ENCODE measurements at places on chromosomes 11 and 22.

DNA sequence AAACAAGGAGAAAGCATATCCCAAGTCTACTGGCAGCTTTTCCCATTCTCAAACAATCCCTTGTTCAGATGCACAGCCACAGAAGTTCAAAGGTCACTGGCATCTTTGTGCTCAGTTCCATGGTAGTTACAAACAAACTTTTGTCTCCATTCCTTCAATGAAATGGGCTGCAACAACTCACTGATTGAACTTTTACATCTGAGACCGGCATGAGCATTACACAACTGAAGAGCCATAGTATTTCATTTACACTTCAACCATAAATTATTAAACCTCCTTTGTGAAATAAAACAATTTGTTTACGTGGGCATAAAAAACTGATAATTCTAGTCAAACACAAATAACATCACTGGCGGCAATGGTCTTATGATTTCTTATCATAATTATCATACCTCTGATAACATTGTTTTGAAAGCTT lies 67.8 kb upstream of the ARHGAP32 start:
- DNase-seq = no peak

GRCh38 chr22:43481568-43482317 lies 69.9 kb downstream of the MPPED1 start:
- peak; percentile 43 for DNase-seq

DNA sequence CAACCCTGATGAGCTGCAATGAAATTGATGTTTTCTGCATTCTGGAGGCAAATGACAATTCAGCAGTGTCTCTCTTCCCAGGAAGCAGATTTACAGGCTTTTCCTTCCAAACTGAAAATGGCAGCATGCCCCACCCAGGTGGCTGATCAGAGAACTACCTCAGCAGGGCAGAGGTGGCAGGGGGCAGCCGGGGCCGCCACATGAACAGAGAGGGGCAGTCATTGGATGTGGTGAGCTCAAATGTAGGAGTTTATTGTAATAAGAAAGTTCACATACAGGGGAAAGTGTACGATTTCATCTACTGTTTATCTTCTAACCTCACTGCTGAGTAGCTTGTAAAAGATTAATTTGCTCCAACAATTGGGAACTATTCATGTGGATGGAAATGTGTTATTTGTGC lies 15.7 kb upstream of the PARVA start:
- no peak for DNase-seq

- DNase-seq = no peak
These were observed 345.8 kb downstream of the BRD1 start for GRCh38 chr22:49481659-49482399.

GRCh38 chr22:45242778-45243191 lies 2.1 kb upstream of the KIAA0930 start:
- no peak for DNase-seq

DNA sequence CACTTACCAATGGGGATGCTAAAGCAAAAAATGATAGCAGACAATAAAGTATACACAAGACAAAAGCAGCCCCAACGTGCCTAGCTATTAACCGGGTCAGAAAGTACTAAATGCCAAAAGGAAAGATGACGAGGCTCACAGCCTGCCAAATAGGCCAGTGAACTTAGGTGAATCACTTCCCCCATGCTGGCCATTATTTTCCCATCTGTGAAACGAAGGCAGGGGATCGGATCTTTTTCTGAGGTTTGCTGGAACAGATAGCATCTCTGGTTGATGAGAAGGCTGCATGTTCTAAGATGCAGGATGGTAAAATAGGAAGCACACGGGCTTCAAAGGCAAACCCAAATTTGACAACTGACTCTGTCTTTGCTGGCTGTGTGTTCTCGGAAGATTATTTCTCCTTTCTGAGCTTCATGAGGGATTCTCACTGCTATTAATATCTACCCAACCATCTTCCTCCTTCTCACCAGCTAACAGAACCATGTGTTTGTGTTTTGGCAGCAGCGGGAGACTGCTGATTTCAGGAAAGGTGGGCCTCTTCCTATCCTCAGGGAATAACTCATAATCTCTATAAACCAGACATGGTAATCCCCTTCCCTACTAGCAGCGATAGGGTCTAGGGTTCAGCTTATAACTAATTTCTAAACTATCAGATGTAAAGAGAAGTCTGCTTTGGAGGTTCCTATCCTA lies 390.7 kb downstream of the LARGE1 start:
- DNase-seq = no peak
